T-helper 17 cell (primary cell): ENCODE measurements at places on chromosomes 2 and 18. TPM values are rescaled to one million over a fixed set of nuclear protein-coding genes. Genes with fewer than 3 reads are reported as not detected.
A peak's percentile ranks its signal among the peaks of the same experiment; 100 is the strongest.

Gene PLA2R1
- total RNA-seq: not detected

Gene ANO7
- 0.20 TPM for total RNA-seq

Gene TOGARAM2
- total RNA-seq: 4.2 TPM

Gene NLRC4
- 0.32 TPM for total RNA-seq

Gene RNU2-63P
- total RNA-seq: 16.2 TPM

Gene ZBTB7C
- 0.07 TPM for total RNA-seq

Gene TEX44
- total RNA-seq: not detected

Gene PSMA8
- total RNA-seq: 0.42 TPM

Gene BUB1
- 3.2 TPM for total RNA-seq

Gene ANKRD29
- 0.25 TPM for total RNA-seq

DNA sequence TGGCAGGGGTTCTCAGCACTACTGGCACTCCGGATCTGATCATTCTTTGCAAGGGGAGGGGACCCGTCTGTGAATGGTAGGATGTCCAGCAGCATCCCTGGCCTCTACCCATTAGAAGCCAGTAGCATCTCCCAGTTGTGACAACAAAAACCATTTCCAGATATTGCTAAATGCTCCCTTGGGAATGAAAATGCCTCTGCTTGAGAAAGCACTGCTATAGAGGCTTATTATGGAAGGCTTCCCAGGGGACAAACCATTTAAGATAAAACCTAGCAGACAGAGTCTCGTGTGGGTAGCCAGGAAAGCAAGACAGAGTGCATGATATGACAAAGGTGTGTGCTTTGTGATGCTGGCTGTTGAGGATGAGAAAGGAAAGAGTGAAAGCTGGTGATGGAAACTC lies 273.7 kb downstream of the TMX3 start:
- no peak overlapping the region for H3K27ac ChIP-seq
- no peak for DNase-seq
- H3K4me1 ChIP-seq: no peaks in the 10 kb centered on the region
- H3K36me3 ChIP-seq: no peaks in the 10 kb centered on the region
- no peak overlapping the region for H3K4me3 ChIP-seq

DNA sequence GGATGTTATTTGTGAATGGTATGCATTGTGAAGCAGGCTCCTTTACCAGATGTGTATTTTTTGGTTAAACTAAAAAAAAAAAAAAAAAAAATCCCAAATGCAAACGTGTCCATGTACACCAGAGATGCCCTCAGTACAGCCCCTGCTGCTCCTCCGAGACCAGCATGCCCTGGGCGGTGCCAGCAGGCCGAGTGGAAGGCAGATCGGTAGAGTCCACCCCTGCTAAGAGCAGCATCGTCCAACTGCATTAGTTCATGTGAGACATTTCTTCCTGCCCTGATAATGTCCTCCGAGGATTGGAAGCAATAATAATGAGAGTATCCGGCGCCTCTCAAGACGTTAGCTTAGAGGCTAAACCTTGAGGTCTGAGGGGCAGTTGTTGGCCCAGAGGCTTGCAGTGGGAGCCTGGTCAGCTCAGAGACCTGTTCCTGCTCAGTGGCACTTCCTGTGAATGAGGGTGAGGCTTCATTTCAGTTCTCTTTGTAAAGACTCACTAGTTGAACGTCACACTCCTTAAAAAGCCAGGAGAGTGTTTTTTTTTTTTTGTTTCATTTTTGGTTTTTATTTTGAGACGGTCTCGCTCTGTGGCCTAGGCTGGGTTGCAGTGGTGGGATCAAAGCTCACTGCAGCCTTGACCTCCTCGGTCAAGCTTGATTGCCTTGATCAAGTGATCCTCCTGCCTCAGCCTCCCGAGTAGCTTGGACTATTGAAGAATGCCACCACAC lies 5.6 kb downstream of the SLC66A3 start:
- peaks cover 21% of the 10 kb centered on the region for H3K4me1 ChIP-seq
- no peaks in the 10 kb centered on the region for H3K27me3 ChIP-seq
- H3K27ac ChIP-seq: peak overlapping the region; percentile 82
- no peak for DNase-seq
- peak overlapping the region; percentile 25 for H3K4me3 ChIP-seq

DNA sequence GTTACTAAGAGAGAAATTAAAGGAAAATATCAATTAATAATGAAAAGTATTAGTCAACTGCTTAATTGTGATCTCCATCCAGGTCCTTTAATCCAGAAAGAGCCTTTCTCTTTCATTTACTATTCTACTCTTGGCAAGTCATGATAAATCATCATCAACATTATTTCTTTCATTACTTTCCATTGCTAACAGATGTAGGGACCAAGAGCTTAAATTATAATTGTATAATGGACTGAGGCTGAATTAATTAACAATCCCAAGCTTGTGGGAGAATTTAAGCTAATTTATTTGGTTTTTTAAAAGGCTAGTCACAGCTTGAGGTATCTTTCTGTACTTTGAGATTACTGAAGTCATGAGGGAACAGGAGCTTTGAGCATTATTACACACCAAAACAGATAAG lies 223.9 kb downstream of the ERBB4 start:
- H3K4me3 ChIP-seq: no peak overlapping the region
- no peak for DNase-seq
- H3K4me1 ChIP-seq: no peaks in the 10 kb centered on the region
- no peaks in the 10 kb centered on the region for H3K36me3 ChIP-seq

DNA sequence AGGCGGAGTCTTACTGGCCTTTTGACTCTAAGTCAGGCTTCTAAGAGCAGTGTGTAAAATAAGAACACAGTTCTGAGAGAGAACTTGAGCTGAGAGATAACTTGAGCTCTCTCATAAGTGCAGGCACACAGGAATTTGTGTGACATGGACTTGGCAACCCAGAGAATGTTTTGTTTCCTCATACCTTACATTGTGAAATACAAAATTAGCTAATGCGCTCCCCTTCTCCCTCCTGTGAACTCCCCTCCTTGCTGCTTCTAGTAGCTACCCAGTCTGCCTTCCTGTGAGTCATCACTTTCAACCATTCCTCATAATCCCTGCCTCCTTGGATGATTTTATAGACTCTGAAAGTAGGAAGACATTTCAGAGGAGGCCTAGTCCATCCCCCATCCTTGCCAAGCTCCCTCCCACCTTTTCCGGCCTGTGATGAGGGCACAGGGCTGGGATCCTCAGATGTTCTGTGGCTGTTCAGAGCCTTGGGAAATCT lies 22.6 kb downstream of the FER1L5 start:
- no peak for DNase-seq
- H3K27me3 ChIP-seq: peaks cover 12% of the 10 kb centered on the region
- no peak overlapping the region for H3K27ac ChIP-seq
- no peak overlapping the region for H3K4me3 ChIP-seq
- H3K4me1 ChIP-seq: no peaks in the 10 kb centered on the region

GRCh38 chr18:49967171-49967570 lies 153.8 kb upstream of the ACAA2 start:
- no peaks in the 10 kb centered on the region for H3K36me3 ChIP-seq
- no peak for DNase-seq
- H3K4me3 ChIP-seq: no peak overlapping the region
- peaks cover 24% of the 10 kb centered on the region for H3K27me3 ChIP-seq

GRCh38 chr2:120887741-120888231 lies 152.1 kb downstream of the GLI2 start:
- H3K4me1 ChIP-seq: no peaks in the 10 kb centered on the region
- no peak for DNase-seq
- no peaks in the 10 kb centered on the region for H3K36me3 ChIP-seq
- H3K4me3 ChIP-seq: no peak overlapping the region
- H3K27me3 ChIP-seq: peaks cover 20% of the 10 kb centered on the region

- no peaks in the 10 kb centered on the region for H3K36me3 ChIP-seq
- H3K4me1 ChIP-seq: peaks cover 8% of the 10 kb centered on the region
- H3K4me3 ChIP-seq: no peak overlapping the region
- peaks cover 23% of the 10 kb centered on the region for H3K27me3 ChIP-seq
- DNase-seq: no peak
Observed at GRCh38 chr2:8997631-8998030, 5.9 kb downstream of the MBOAT2 start.

- H3K27ac ChIP-seq: no peak overlapping the region
- peaks cover 3% of the 10 kb centered on the region for H3K4me1 ChIP-seq
- no peak for DNase-seq
- peak overlapping the region; percentile 33 for H3K4me3 ChIP-seq
- peaks cover 2% of the 10 kb centered on the region for H3K36me3 ChIP-seq
Observed at GRCh38 chr18:57121542-57122112, 25.3 kb upstream of the BOD1L2 start.

GRCh38 chr2:25201265-25201664 lies 32.9 kb upstream of the POMC start:
- peak overlapping the region; percentile 28 for H3K4me3 ChIP-seq
- H3K4me1 ChIP-seq: peaks cover 7% of the 10 kb centered on the region
- no peaks in the 10 kb centered on the region for H3K27me3 ChIP-seq
- DNase-seq: no peak

DNA sequence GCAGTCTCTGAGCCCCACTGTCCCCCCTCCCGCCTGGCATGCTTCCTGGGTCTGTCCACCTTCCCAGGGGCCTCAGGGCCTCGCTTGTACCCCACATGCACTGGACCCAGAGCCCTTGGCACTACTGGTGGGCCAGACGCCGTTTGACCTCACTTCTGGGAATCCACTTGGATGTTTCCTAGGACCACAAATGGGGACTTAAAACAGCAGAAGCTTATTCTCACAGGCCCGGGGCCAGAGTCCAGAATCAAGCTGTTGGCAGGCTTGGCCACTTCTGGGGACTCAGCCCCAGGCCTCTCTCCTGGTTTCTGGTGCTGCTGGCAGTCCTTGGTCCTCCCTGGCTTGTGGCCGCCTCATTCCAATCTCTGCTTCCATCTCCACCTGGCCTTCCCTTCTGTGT lies 19.6 kb downstream of the ANO7 start:
- H3K36me3 ChIP-seq: no peaks in the 10 kb centered on the region
- H3K4me1 ChIP-seq: peaks cover 4% of the 10 kb centered on the region

GRCh38 chr18:56337507-56337906 lies 300.9 kb downstream of the TXNL1 start:
- no peak for DNase-seq
- H3K4me3 ChIP-seq: no peak overlapping the region
- H3K27me3 ChIP-seq: no peaks in the 10 kb centered on the region
- no peak overlapping the region for H3K27ac ChIP-seq

DNA sequence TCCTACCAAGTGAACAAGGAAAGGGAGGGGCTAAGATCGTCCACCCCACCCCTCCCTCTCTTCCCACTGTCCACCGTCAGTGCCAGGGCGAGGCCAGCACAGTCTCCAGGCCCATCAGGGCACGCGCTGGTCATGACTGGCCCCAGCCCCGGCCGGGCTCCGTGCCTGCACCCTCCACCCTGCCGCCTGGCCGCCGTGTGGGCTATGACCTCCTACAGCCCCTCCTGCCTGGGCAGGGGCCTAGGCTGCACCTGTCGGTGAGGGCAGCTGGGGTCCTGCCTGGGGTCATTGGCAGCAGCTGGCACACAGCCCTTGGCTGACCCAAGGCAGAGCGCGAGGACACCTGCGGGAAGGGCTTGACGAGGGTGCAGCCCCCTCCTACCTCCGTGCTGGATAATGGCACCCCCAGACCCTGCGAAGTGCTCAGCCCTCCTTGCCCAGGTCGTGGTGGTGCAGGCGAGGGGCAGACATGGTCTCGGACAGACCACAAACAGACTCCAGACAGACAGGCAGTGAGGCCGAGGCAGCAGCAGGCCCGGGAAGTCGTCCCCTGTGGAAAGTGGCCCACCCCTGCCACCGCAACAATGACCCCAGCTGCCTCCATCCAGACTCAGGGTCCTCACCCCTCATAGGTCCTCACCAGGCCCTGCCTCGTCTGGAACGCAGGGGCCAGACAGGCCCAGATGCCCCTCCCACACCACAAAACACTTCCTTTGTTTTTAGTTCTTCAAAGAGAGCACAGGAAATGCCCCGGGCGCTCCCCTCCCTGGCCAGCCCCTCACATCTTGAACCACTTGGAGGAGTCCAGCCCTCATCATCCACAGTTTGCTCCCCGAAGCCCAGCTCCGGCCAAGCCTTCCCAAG lies 43.1 kb upstream of the GPC1 start:
- peaks cover 9% of the 10 kb centered on the region for H3K4me1 ChIP-seq
- H3K27ac ChIP-seq: peak overlapping the region; percentile 56
- H3K27me3 ChIP-seq: no peaks in the 10 kb centered on the region
- no peaks in the 10 kb centered on the region for H3K36me3 ChIP-seq

DNA sequence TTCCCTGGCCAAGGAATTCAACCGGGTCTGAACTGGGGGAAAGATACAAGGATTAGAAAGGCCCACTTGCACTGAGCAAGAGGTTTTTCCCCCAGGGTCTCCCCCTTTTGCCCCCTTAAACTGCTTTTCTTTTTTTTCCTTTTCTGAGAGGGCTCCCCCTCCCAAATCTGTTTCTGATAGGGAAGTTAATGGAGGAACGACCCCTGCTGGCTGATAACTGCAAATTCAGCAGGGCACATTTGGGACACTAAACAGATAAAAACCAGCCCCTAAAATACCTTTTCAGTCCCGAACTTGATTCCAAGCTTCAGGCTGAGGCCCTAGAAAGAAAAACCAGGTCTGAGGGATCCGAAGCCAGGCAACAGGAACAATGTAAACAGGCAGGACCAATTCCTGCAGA lies 1012.4 kb upstream of the CRIM1 start:
- no peak overlapping the region for H3K27ac ChIP-seq
- H3K36me3 ChIP-seq: no peaks in the 10 kb centered on the region
- no peak for DNase-seq
- no peaks in the 10 kb centered on the region for H3K27me3 ChIP-seq
- H3K4me3 ChIP-seq: no peak overlapping the region

DNA sequence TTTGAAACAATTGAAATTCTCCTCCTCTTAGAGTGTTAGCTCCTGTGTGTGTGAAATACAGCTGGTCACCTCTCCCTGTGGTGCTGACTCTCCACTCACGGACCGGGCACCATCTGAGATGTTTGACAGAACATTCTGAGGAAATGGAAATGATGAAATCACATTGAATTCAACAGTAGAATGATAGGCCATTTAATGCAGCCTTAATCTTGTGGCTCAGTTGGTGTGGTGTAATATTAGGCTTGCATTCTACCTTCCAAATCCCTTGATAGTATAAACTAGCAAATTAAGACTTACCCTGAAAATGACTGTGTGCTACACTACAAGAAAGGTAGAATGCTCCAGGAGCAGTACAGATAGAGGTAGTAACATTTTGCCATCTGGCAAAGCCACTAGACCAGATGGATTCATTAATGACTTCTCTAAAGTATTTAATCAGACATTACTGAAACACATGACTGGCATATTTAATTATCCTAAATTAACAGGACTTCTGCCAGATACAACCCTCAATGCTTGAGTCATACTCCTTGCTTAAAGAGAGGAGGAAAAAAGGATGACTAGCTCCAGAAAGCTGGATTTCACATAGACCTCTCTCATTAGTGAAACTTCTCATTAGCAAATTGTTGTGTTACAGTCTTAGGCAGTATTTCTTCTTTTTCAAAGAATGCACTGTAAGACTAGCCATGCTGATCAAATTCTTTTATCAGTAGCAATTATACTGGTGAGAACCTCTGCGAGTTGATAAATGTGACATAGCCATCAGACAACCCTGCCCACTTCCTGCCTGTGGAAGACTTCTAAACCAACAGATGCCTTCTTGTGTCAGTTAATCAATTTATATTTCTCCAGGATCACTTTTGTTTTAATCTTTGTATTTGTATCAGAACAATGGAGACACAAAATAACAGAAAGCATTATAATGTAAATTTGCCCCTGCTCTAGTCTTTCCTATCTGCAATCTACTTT lies 80.6 kb downstream of the EML6 start:
- H3K27me3 ChIP-seq: peaks cover 6% of the 10 kb centered on the region
- DNase-seq: no peak
- H3K4me3 ChIP-seq: no peak overlapping the region
- H3K27ac ChIP-seq: no peak overlapping the region
- no peaks in the 10 kb centered on the region for H3K36me3 ChIP-seq
- H3K4me1 ChIP-seq: peaks cover 13% of the 10 kb centered on the region

- peaks cover 2% of the 10 kb centered on the region for H3K36me3 ChIP-seq
- H3K27ac ChIP-seq: no peak overlapping the region
- H3K4me1 ChIP-seq: no peaks in the 10 kb centered on the region
- H3K4me3 ChIP-seq: no peak overlapping the region
Observed at GRCh38 chr2:234643407-234643806, 146.5 kb upstream of the ARL4C start.
